ENCODE measurements at places on chromosomes 6 and 20.

DNA sequence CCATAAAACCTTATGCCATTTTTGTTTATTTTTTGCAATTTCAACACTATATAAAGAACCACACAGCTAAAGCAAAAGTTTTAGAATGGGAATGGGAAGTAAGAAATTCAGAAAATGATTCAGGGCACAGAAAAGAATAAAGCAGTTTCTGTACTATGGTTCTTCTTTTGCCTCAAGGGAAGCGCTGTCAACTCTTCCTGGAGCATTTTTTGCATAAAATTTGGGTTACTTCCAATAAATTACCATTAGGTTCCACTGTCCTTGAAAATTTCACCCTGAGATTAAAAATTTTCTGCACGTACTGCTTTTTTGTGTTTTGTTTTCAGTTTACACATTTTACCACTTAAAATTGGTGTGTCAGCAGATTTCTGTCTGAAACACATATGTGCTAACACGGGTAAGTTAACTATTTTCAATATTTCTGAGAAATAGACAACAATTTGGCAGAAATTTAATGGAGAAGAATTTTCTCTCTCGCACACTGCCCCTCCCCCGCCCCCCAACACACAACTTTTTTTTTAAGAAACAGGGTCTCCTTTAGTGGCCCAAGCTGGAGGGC is 79.6 kb downstream of the ADAT2 start:
- DNase-seq = no peak

- DNase-seq = no peak
Observed at GRCh38 chr6:143880412-143880811, 16.1 kb downstream of the ZC2HC1B start.

GRCh38 chr6:22025468-22026163 is 271.2 kb downstream of the PRL start:
- peak; percentile 56 for DNase-seq

GRCh38 chr20:45429618-45430017 is 13.7 kb downstream of the PIGT start:
- no peak for DNase-seq

GRCh38 chr6:37060195-37060559 is 54.7 kb downstream of the FGD2 start:
- DNase-seq = no peak

GRCh38 chr6:111739257-111739696 is 133.6 kb upstream of the TRAF3IP2 start:
- DNase-seq = no peak

- peak; percentile 52 for DNase-seq
Observed at GRCh38 chr6:45538641-45539547, 161.2 kb upstream of the SUPT3H start.

- peak; percentile 58 for DNase-seq
Observed at GRCh38 chr6:33298773-33299236, at the start of gene RGL2. Gene RGL2, minus strand, starts transcription at chr6:33298942. Its CDS starts 332 bp downstream, at chr6:33298610.

DNA sequence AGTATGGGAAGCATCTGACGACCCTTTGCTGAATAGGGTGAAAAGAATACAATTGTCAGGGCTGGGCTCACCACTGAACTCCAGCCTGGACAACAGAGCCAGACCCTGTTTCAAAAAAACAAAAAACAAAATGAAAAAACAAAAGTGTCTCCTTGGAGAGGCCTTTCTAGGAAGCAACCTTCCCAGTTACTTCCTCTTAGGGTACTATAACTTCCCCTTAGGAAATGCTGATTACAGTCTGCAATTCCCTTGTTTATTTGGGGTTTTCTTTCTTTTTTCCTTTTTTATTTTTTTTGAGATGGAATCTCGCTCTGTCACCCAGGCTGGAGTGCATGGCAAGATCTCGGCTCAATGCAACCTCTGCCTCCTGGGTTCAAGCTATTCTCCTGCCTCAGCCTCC is 20.5 kb upstream of the TTPAL start:
- DNase-seq = no peak

DNA sequence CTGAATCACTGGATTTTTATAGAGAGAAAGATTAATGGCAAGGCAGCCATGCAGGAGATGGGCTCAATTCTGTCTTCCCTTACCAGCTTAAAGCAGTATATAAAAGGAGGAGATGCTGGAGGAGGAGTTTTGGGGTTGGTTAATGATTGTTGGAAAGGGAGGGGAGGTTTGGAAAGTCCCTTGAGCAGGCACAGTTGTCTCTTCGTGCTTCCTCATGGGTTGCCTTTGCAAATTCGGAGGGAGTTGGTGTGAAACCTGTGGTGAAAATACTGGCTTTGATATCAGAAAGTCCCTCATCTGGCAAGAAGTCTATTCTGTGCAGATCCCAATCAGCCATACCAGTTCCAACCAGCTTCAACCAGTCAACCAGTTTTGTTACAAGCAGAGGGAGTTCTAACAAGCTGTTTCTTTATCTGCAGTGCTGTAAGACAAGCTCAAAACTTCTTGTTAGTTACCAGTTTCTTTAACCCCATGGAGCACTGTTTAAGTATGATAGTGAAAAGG is 107.0 kb downstream of the HIVEP1 start:
- no peak for DNase-seq

DNA sequence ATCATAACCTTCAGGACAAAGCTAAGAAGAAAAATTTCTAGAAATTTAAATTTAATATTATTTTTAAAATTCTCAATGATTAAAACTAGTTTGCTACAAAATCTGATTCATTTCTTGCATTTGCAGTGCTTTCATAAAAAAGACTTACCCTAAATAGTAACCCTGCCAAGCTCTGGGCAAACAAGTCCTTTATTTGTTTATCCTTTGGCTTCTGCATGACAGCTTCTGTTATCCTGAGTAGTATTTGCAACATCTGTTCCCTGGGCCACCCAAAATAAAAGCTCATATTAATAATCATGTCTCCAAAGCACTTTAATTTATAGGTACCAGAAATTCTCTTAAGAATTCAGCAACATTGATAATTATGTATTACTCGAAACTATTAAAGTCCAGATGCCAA is 101.3 kb downstream of the RALGAPA2 start:
- DNase-seq = no peak

DNA sequence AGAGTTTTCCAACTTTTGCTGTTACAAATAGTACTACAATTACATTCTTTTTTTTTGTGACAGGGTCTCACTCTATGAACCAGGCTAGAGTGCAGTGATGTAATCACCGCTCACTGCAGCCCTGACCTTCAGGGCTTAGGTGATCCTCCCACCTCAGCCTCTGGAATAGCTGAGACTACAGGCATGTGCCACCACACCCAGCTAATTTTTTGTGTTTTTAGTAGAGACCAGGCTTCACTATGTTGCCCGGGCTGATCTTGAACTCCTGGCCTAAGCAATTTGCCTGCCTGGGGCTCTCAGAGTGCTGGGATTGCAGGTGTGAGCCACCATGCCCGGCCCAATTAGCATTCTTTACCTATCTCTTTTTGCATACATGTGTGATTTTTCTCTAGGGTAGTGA is 12.5 kb downstream of the ATRN start:
- no peak for DNase-seq

DNA sequence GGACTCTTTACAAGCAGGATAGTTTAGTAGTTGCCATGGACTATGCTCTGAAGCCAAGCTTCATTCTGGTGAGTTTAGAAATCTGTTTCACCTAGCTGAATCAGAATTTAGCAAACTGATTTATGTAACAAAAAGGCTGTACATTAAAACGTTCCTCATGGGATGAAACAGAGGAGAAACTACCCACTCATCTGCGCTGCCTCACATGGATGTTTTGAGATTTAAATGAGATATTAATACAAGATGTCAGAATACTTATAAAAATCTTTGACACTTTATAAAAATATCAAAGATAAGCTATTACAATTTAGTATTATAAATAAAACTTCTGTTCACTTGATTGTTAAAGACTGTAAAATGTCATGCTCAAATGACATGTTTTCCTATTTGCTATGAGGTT is 16.8 kb downstream of the RUNX2 start:
- DNase-seq = no peak

DNA sequence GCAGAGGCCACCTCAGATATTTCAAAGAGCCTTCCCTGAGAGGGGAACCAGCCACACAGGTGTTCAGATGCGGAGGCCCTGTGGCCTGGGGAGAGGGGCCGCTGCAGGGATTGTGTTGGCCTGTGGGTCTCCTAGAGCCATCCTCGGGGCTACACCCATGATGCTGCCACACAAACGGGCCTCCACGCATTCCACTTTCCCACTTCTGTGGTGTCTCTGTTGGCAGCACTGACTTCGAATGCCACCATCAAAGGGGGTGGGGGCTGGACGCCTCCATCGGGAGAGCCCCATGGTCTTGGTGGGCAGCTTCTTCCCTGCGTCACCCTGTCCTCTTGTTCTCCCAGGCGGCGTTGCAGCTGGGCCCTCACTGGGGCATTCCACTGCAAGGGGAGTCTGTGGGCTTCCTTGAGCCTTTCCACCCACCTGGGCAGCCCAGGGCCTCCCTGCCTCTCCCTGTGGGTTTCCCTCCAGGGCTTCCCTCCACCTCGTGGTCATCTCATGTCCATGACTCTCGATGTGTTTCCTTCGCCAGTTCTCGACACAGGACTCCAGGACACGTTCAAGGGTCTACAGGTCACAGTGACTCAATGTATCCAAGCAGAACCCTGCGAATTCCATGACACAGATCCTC is 145.5 kb downstream of the ERMARD start:
- no peak for DNase-seq

GRCh38 chr6:30213957-30214656 is 901 bp upstream of the TRIM26 start:
- peak; percentile 85 for DNase-seq

- DNase-seq = no peak
Observed at GRCh38 chr6:58419321-58419720, 1101.9 kb downstream of the PRIM2 start.

DNA sequence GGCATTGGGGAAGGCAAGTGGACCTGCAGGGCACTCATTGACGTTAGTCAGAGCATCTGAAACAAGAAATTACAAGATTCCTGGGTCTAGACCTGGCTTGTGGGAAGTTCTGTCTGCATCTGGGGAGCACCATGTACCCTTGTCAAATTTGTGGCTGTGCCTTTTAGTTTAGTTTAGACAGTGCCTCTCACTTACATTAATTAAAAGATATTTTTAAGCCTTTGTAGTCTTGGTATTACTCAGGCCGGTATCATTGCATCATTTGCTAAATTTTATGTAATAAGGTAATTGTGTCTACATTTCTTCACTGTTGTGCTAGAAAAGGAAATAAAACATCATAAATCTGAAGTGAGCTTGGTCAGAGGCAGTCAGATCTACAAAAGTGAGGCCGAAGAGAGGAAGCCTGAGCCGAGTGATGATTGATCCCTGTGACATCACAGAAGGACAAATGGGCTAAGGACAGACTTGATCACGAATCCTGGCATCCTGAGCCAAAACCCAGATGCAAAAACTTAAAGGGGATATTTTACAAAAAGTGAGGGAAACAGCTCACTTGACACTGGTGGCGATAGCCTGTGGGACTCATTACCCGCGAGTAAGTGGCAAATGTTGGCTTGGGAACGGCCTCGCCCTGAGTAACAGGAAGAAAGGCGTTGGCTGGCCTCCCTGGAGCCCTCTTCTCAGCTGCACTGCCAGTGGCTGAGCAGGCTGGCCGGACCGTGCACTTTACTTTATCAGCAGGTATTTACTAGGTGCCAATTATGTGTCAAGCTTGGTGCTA is 106.5 kb downstream of the TCP11 start:
- DNase-seq = no peak

GRCh38 chr6:52504782-52505136 is 72.1 kb downstream of the TRAM2 start:
- DNase-seq = no peak

DNA sequence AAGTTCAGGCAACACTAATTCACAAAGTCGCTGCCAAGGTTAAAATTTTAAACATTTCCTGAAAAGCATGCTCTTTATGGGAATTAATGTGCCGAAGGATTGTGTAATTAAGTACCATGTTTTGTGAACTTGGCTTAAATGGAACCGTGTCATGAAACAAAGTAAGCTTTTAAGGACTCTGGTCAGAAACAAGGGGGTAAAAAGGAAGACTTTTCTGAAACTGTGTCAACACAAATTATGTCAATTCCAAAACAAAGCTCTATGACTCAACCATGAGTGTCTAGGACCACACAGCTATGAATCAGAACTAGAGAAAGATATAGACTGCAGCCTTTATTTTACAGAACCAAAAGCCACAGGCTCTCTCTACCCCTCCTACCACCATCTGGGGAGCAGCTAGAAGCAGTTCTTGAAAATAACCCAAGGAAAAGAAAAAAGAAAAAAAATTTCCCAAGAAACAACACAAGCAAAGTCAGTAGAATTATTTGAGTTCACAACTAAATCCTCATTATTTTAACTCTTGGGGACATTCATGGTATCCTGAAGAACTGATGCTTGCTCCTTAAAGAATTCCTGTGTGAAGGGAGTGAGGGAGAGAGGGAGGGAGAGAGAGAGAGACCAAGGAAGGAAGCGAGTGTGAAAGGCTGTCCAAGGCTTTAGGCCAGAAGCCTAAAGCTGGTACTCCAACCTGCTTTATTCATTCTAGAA is 81.9 kb downstream of the ZMYND8 start:
- DNase-seq = peak; percentile 94

GRCh38 chr6:160198606-160199211 is 59.9 kb downstream of the SLC22A2 start:
- DNase-seq = no peak

- DNase-seq = peak; percentile 25
Observed at GRCh38 chr6:135182071-135183001, 1.2 kb downstream of the MYB start.

DNA sequence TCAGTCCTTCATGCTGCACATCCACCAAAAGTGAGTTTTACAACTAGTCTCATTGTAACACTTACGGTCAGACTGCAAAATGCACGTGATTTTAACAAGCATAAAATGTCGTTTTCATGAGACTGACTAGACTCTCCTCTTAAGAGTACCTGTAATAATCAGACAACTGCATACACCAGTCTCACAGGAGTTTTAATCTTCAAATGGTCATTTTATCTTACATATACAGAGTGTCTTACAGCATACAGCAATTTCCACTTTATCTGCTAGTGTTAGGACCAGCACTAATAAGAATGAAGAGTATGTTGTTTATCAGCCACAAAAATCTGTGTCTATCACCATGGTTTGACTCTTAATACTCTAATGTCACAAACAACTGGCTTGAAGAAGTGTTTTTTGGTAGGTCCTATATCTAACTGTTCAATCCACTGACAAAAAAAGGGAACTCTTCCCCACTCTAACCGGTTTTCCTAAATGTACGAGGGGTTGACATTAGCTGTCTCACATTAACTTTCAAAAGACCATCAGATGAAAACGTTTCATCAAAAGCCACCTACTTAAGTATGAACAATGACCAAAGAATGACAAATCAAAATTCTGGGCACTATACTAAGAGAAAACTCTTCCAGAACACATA is 1.5 kb upstream of the ASF1A start:
- DNase-seq = no peak

GRCh38 chr6:73134588-73134987 is 90.7 kb downstream of the KHDC1L start:
- peak; percentile 22 for DNase-seq

GRCh38 chr6:135796643-135797305 is 54.7 kb upstream of the PDE7B start:
- DNase-seq = peak; percentile 30

GRCh38 chr20:19456595-19457395 is 244.4 kb downstream of the SLC24A3 start:
- DNase-seq = peak; percentile 17

GRCh38 chr6:115901896-115902295 is 158.8 kb downstream of the FRK start:
- no peak for DNase-seq
